ENCODE measurements at places on chromosomes 3 and 15. TPM values are rescaled to one million over a fixed set of nuclear protein-coding genes. Genes with fewer than 3 reads are reported as not detected.

DNA sequence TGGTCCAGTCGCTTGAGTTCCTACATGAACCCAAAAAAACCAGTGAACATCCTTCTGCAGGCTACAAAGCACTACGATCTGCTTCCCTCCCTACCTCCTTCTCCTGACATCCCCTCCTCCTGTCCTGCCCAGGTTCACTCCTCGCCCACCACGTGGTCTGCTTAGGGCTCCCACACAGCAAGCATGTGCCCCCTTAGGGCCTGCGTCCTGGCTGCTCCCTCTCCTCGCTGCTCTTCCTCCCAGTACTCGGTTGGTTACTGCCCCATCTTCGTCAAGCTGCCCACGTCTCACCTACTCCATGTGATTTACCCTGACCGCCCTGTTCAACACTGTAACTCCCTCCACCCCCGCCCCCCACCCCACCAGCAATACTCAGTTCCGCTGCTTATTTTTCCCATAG is 20.8 kb upstream of the ATP13A3 start:
- DNase-seq = no peak

GRCh38 chr15:23436421-23436820 is 10.6 kb downstream of the GOLGA6L2 start:
- DNase-seq = no peak

Gene CCR1
- polyA plus RNA-seq = 4.7 TPM

DNA sequence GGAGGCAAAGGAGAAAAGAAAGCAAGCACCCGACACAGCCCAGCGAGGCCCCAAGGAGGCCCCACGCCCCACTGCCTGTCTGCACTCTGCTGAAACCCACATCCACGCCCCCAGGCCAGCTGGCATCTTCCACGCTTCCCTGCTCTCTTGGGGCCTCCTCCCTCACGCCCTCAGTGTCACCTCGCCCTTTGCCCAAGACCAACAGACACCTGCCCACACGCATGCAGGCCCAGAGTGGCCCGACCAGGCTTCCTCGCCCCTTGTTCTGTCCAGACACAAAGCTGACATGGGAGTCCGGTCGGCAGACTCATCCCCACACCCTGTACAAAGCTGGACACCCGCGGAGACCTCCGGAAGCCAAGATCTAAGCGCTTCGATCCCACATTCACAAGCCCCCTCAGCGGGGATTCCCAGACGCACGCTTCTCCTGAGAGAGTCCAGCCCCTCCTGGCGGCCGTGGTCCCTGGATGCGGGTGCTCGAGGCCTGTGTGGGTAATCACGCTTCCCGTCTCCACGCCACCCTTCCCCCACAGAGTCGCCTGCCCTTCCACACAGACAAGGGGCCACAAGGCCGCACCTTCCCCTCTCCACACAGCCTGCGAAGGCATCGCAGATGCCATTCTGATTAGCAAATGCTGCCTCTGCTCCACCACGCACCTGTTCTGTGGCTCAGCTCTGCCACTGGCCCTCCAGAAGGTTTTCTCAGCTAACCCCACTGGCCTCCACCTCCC is 176.6 kb downstream of the XXYLT1 start:
- peak; percentile 45 for DNase-seq

DNA sequence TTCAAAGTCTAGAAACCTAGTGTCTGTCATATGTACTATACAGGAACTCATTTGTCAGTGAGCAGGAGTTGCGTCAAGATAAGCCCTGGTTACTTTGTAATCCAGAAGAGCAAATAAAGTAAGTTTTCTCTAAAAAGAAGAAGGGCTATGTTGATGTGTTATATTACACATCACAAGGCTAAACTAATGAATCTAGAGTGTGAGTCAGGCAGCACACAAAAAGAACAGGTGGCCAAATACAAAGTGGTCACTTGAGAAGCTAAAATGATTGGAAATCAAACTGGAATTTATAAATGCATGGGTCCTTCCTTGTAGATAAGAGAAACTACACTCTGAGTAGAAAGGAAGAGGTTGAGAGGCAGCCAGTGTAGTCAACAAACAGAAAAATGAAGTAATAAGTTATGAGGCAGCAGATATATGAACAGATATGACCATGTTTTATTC is 771.6 kb downstream of the DIPK2A start:
- no peak for DNase-seq

DNA sequence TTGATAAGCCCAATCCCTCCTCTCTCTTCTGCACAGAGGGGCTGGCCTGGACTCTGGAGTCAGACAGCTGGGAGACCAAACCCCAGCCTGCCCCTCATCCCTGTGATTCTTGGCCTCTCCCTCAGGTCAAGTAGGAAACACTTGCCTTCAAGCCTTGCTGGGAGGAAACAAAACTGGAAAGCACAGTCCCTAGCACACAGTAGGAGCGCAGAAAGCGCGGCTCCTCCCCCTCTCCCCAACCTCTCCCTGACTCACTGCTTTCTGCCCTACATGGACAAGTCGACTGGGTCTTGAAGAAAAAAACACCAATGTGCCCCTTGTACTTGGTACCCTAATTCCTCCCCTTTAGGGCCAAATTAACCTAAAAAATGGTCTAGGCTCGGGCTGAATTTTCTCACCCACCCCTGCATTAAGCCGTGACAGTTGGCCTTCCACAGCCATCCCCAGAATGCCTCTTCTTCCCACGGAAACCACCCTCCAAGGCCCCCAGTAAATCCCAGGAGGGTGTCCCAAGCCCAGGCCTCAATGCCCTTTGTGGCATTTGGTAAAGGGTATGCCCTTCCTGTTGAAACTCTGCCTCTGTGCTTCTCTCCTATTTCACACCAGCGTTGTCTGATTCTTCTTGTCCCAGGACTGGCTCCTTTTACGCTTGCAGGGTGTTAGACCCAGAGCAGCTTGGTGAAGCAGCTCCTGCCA is 11.3 kb upstream of the RAF1 start:
- no peak for DNase-seq

GRCh38 chr3:143361589-143361988 is 242.0 kb downstream of the CHST2 start:
- DNase-seq = no peak

GRCh38 chr3:194757647-194758061 is 72.0 kb downstream of the FAM43A start:
- DNase-seq = peak; percentile 85

Gene GOLGA6D
- 0.16 TPM for polyA plus RNA-seq

Gene SOX2
- 0.19 TPM for polyA plus RNA-seq

Gene GPR160
- polyA plus RNA-seq = 1.9 TPM

Gene ADAMTS7
- 19.9 TPM for polyA plus RNA-seq

Gene CD200
- polyA plus RNA-seq = 12.3 TPM

DNA sequence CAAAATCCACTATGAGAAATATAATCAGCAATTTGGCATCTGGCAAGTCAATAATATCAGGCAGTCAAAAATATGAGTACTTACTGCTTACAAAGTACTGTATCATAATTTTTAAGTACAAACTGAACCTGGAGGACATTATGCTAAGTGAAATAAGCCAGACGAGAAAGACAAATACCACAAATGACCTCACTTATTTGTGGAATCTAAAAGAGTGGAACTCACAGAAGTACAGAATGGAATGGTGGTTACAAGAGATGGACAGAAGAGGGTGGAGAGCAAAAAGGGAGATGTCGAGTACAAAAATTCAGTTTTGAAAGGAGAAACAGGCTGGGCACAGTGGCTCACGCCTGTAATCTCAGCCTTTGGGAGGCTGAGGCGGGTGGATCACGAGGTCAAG is 12.4 kb downstream of the PCYT1A start:
- no peak for DNase-seq

GRCh38 chr3:153783106-153783505 is 338.1 kb upstream of the ARHGEF26 start:
- DNase-seq = peak; percentile 77

GRCh38 chr15:39629371-39629770 is 48.5 kb downstream of the THBS1 start:
- no peak for DNase-seq

Gene SPTSSB
- 0.48 TPM for polyA plus RNA-seq

DNA sequence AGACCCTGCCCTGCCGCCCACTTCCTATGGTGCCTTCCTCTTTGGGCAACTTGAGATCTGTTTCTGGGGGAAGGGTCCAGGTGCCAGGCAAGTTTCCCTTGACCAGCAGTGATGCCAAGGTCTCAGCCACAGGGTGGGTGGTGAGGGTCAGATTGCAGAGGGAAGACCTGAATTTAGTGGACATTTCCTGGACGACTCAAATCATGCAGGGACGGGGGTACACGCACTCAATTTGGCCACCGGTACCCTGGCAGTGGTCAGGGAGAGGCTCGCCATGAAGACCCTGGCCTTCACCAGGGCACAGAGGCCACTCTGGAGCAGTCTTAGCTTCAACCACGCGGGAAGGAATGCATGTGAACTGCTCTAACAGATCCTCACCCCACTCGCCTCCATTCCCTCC is 1.5 kb upstream of the GRIP2 start:
- DNase-seq = no peak

Gene GP9
- not detected for polyA plus RNA-seq

Gene ZNF80
- not detected for polyA plus RNA-seq

DNA sequence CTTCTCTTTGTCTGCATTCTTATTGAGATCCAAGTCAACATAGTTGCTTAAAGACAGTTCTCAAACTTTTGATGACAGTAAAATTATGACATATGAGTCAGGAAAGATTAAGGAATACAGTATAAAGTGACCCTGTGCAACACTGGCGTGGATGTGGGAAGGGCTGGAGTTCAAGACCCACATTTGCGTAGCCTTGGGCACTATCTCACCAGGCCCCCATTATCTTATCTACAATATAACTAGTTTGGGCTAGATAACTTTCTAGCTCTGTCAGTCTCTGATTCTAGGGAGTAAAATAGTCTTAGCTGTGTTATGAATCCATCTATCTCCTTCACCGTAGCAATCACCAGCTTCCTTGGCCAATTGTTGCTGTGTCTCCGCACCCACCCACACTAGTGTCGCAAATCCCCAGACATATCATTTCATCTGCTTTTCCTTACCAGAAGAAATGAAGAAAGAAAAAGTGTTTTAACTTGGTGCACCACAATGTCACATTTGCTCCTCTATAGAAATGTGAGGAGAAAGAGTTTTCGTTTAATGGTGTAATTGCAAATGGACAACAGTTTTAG is 14.9 kb upstream of the TM4SF4 start:
- DNase-seq = no peak

Gene SIN3A
- 38.3 TPM for polyA plus RNA-seq

Gene PROK2
- polyA plus RNA-seq = 0.32 TPM

Gene AZI2
- polyA plus RNA-seq = 85.4 TPM

- no peak for DNase-seq
These were observed 29.3 kb downstream of the MAP2K5 start for GRCh38 chr15:67571648-67572415.

Gene RBPMS2
- polyA plus RNA-seq = 5.6 TPM

Gene KLHL6
- polyA plus RNA-seq = 2.8 TPM

Gene HYAL1
- polyA plus RNA-seq = 1.2 TPM

Gene IL12A
- polyA plus RNA-seq = 0.76 TPM

GRCh38 chr3:45343947-45344346 is 44.4 kb upstream of the LARS2 start:
- DNase-seq = no peak

Gene SLC12A1
- not detected for polyA plus RNA-seq

- DNase-seq = peak; percentile 21
These were observed 16.6 kb downstream of the HAPLN3 start for GRCh38 chr15:88878720-88879184.

DNA sequence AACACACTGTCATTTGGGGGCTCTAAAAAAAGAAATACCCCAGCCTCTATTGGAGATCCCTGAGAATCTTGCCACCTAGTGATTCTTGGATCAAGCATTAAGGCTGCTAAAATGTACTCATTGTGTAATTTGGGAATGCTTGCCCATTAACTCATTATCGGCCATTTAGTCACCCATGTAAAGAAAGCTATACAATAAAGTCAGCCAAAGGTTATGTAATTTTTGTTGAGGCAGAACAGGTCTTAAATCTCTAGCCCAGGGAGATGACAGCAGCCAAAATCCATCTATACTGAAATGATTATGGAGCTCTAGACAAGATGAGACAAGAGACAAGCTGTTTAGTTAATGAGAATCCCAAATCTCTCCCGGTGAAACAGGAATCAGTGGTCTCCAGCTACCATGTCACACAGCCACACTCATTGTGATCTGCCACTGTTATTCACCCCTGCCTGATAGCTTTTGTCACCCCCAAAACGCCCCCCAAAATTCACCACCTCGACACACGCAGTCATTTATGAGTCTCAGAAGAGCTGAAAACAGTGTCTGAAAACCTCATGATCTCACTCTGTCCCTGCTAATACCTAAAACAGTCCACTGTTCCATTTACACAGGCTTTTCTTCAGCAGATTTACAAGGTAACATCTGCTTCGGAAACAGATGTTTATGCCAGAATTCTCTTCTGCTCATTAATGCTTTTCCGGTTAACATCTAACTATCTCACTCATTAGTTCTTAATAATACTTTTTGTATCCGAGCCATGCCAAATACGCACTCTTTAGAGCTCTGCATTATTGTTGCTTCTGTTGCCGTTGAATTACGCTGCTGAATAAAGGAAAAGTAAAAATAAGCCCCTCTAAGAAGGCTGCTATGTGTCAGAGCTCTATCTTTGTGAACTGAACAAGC is 138.5 kb downstream of the RORA start:
- DNase-seq = peak; percentile 89

GRCh38 chr15:80567721-80568157 is 127.4 kb upstream of the ABHD17C start:
- peak; percentile 74 for DNase-seq

Gene ADPRH
- polyA plus RNA-seq = 9.6 TPM

Gene HTR3E
- not detected for polyA plus RNA-seq

Gene PKM
- polyA plus RNA-seq = 776 TPM
